ENCODE measurements at places on chromosomes 5 and 9.

DNA sequence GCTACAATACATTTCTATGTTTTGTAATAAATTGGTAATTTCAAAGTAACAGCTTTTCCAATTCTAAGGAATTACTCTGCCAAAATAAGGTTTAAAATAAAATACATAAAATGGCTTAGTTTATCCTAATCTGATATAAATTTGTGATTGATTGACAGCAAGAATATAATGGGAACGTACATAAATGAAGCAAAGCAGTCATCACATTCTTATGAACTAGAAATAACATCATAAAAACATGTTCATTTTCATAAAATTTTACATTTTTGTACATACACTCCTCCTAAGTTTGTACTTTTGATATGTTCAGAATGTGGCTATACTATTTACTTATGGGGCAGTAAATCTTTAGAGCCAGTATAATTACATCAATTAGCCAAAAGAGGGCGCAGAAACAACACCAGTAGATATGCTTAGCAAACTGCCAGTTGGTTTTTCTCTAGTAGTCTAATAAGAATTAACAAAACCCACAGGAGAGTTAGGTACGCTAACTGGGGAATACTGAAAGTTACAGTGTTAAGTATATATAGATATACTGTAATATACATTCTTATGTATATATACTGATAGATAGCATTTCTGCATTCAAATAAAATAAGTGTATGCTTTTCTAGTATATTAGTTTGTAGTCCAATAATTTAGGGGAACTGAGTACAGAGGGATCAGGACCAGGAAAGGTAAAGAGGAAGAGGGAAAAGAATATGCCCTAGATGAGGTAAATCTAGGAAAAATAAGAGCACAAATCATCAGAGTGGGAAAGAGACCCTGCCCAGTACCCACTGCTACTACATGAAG, 76.8 kb downstream of the ZDHHC21 start:
- DNase-seq, result peak; percentile 20

GRCh38 chr9:133759946-133760345, 21.8 kb upstream of the SARDH start:
- DNase-seq, result no peak

GRCh38 chr5:89929834-89930233, 479.7 kb downstream of the CETN3 start:
- DNase-seq, result no peak

DNA sequence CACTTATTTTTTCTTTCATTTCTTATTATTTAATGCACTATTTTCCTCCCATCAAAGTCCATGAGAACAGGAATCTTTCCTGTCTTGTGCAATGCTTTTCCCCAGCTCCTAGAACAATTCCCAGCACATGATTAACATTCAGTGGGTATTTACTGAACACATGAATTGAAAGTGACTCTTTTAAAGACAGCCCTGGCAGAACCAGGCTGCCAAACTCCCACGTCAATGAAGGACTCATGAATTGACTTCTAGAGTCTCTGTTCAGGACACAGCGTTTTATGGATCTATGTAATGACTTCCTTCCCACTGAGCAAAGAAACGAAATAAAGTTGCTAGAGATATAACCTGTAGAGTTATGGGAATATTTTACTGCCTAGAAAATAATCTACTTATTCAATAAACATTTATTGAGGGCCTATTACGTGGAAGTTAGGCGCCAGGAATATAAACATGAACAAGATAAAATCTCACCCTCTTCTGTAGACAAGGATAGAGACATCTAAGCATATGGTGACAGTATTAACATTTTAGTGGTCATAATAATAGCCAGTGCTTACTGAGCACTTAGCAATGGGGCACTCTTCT, 485.9 kb upstream of the KLF4 start:
- no peak for DNase-seq

DNA sequence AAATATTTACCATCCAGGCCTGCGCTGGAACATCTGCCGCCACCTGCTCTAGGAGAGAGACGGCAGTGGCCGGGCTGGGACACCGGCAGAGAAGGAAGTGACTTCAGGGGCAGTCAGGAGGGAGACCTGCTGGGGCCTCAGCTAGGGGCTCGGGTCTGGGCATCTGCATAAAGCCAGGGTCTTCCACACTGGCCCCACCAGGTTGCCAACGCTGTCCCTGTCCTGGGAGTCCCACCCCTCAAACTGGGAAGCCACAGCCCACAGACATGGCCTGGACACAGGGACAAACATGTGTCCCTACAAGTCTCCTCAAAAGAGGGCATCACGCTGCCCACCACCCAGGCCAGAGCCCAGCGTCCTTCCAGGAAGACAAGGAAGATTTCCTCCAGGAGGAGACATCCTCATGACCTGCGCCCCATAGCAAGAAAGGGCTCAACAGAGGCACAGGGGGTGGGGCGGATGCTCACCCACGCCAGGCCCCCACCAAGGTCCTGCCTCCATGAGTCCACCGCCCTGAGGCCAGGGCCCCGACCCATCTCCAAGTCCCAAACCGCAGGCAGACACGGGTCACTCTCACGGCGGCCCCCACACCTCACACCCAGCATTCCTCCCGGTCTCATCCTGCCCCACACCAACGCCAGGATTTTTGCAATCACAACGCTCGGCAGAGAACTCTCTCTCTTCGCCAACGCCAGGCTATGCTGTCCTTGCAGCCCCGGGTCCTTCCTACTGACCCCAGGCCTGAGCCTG, 9.0 kb downstream of the VAV2 start:
- DNase-seq, result no peak

DNA sequence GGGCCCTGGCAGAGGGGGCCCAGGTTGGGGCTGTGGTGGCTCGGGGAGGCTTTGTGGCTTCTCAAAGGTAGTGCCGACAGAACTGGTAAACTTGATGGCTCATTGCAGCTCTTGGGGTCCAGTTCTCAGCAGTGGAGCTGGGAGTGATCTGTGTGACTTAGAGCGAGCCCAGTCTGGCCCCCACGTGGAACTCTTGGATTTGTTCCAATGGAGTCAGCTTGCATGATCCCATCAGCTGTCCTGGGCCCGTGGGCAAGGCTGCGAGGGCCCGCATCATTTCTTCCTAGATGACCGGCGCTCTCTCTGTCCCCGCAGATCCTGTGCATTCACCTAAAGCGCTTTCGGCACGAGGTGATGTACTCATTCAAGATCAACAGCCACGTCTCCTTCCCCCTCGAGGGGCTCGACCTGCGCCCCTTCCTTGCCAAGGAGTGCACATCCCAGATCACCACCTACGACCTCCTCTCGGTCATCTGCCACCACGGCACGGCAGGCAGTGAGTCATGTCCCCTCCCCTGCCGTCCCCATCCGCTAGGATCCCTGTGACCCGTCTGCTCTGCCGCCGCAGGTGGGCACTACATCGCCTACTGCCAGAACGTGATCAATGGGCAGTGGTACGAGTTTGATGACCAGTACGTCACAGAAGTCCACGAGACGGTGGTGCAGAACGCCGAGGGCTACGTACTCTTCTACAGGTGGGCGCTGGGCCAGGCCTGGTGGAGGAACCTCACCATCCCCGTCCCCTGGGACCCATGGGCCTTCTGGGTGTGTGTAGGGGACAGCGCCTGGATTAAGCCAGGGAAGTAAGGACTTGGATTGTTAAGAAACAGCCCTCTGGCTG, 39.2 kb downstream of the USP20 start:
- DNase-seq, result no peak

GRCh38 chr9:121858788-121859187, 207.4 kb downstream of the DAB2IP start:
- DNase-seq, result no peak

GRCh38 chr5:5781335-5781734, 358.9 kb downstream of the ICE1 start:
- DNase-seq, result no peak

DNA sequence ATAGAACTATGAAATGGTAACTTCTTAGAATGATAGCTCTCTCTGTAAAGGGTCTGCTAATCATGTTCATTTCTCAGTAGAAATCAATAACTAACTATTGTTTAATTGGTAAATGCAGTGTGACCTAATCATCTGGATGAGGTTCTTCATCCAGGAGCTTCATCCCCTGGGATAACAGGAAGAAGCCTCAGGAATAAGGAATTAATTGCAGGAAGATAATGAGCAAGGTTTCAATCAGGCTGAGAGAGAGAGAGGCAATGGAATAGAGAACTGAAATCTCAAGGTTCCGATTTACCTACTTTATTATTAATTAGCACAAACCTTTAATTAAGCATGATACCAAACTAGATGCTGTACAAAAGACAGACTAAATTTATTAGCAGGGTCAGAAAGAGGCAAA, 499.7 kb downstream of the MAT2B start:
- no peak for DNase-seq

DNA sequence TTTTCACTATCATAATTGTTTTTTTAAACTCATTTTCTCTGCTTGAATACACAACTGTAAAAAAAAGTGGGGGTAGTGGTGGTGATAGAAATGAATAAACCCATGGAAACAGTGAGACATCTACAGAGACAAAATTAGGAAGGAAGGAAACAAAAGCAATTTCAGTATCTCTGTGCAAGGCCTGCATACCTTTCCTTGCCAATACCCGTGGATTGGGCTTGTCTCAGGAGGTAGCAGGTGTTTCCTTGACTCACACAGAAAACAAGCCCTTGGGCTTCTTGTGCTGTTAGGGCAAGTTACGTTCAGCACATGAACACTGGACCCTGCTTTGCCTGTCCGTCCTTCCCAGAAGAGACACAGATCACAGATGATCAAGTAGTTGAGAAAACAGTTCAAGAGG, 372.2 kb downstream of the ZSWIM6 start:
- no peak for DNase-seq

DNA sequence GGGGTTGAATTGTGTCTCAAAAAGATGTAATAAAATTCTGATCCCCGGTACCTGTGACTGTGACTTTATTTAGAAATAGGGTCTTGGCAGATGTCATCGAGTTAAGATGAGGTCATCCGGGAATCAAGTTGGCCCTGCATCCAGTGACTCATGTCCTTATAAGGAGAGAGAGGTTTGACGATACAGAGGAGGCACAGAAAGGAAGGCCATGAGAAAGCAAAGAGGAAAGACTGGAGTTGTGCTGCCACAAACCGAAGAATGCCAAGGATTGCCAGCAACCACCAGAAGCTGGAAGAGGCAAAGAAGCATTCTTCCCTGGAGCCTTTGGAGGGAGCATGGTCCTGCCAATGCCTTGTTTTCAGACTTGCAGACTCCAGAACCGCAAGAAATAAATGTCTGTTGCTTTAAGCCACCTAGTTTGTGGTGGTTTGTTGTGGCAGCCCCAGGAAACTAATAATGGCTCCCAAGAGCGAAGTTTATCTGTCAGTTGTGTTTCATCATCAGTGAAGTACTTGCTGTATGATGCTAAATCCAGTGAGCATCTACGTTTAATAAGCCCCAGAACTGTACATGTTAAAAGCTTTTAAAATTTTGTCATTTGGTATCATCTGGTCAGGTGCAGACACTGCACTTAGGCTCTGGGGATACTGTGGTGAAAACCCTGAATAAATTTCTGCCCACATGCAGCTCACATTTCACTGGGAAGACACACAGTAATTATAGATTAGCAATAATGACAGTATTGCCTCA, 114.8 kb downstream of the TLE4 start:
- DNase-seq, result no peak

GRCh38 chr5:124342986-124343385, 403.5 kb downstream of the ZNF608 start:
- DNase-seq, result no peak

- DNase-seq, result no peak
Observed at GRCh38 chr9:32430720-32431119, 46.3 kb downstream of the ACO1 start.

DNA sequence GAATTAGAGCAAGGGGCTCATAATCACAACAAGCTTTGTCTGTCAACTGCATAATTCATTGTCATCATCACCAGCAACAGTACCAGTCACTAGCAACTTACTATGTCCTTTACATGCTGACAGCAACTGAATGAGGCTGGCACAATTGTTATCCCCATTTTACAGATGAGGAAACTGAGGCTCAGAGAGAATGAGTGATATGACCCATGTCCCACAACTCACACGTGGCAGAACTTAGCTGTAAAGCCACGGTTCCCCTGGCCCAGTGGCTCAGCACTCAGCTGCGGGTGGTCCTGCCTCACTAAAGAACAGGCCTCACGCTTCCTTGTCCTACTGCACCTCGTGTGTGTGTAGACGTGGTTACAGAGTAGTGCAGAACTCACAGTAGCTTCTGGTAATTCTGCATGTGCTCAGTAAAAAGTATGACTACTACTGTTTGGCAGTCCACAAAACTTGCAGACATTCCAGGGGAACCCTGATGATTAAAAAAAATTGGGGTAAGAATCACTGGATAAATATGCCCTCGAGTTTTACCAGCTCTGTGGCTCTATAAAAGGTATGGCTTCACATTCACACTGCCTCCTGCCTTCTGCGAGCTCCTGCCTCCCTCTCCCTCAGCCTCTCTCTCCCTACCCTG, 30.2 kb downstream of the AFAP1L1 start:
- DNase-seq, result no peak

- no peak for DNase-seq
Observed at GRCh38 chr5:69084195-69084594, 9.6 kb upstream of the SLC30A5 start.

DNA sequence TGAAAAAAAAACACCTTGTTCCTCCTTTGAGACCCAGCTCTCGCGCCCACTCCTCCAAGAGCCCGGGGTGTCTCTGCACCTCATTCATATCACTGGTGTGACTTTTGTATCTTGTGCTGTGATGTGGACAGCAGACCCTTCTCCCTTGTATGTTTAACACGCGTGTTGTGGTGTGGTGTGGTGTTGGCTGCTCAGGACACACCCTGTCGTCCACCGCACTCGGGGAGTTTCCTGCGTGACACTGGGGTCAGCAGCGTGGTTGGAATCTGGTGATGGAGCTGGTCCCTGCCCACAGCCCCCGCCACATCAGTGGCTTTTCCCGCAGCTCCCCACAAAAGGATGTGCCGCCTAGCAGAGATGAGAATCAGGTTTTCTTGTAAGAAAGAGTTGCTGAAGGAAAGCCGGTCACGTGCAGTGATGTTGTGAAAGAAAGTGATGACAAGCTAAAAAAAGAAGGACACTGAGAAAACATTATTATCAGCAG, 61.5 kb downstream of the TENT4A start:
- DNase-seq, result no peak

GRCh38 chr5:14284392-14285148, 141.4 kb downstream of the TRIO start:
- DNase-seq, result no peak

DNA sequence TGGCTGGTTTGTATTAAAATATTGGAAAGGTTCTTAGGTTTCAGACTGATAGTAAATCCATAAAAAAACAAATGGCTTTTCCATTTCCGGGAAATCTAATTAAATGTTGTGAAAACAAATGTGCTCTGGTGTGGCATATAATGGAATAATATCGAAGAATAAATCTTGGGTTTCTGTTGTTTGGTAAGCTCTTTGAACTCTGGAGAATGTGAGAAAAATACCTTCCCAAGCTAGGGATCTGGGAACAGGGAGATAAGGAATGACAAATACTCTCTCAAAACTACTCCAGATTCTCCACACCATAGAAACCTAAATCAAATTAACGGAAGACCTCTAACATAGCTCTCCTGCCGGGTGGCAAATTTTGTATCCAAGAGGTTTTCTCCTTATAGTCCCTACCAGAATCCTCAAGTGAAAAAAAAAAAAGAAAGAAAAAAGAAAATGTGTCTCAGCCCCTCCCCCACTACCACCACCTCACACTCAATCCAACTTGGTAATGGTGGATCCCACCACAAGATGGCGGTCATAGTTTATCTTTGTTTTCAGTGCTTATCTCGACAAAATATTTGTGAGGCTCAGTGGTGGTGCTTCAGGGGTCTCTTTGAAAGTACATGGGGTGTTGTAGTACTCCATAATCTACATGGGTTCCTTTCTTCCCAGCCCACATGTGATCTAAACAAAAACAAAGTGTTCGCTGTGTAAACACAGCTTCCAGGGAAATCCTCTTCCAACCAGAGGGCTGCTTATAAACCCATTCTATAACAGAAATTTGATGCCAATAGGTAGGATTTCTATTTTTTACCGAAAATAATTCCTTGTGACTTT, 54.5 kb upstream of the FST start:
- peak; percentile 58 for DNase-seq

Data from iPS DF 6.9 (cell line).